ENCODE measurements at places on chromosomes 3 and 15.

- no peak for DNase-seq
These were observed 1.6 kb downstream of the MPI start for GRCh38 chr15:74891469-74891868.

DNA sequence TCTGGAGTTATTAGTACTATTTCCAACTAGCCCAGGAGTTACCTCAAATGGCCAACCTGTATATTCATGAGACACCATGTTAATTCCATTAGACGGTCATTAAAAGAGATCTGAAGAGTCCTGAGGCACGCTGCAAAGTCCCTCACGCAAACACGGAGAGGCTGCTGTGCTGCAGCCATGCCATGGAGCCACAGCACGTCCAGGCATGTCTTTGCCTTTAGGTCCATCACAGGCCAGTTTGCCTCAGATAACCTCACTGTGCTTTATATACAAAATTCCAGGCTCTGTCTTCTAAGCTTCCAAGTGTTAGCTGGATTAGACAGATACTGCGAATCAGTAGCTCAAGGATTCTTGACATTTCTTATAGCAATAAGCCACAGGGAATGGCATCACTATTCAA, 9.8 kb upstream of the PLAAT1 start:
- peak; percentile 86 for DNase-seq

DNA sequence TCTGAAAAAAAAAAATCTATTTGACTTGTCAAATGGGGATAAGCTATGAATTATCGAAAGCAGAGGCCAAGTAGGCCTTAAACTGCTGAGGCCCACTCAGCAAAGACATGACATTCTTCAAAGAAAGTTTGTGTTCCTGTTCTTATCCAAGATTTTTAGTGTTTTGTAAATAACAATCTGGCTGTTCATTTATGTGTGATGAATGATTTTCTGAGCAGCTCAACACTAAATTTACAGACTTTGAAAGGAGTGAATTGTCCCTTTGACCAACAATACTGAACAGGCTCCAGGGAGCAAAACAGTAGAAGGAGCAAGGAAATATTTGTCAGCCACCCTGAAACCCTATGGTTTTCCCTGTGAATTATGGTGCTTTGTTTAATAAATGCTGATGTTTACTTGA, 512.6 kb upstream of the NAALADL2 start:
- no peak for DNase-seq

DNA sequence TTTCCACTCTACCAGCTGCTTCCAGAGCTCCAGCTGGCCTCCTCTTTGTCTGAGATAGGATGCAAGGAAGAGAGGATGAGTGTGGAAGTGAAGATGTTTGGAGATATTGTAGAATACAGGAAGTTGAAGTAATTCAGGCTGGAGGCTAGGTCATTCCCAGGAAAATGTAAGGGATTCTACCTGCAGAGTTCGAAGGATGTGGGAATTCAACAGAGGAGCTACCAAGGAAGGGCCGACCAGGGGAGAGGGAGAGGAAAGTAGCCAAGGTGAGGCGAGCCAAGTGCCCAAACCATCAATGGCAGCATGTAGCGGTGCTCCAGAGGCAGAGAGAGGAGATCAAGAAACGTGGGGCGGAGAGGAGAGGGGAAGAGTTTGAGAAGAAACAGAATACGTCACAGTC, 49.0 kb upstream of the EPHB3 start:
- DNase-seq = no peak

DNA sequence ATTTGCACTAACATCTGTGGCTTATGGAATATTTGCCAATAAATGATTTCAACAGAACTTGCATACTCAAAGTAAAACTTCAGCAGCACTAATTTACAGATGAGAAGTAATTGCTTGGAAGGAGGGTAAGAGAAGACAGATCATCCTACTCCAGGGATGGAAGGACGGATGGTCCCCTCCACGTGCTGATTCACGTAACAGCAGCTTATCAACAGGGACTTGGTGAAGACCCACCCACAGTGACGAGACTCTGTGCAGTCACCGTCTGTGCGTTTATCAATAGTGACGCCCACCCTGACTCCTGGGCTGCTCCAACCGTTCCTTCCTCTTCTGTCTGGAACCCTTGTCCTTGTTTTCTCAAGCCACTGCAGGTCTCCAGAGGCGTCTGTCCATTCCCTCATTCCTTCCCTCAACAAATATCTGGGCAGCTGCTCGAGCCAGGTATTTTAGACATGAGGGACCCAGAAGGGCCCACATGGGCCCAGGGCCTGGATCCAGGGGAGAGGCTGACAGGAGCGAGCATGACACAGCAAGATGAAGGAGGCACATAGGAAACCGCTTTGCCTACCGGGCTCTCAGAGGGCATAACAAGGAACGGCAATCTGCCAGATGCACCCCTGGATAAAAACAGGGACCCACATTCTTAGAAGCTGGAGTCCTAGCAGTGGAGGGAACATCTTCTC, 33.3 kb downstream of the PCSK6 start:
- DNase-seq = no peak

- no peak for DNase-seq
These were observed 39.9 kb downstream of the PLXNA1 start for GRCh38 chr3:127022849-127023248.

DNA sequence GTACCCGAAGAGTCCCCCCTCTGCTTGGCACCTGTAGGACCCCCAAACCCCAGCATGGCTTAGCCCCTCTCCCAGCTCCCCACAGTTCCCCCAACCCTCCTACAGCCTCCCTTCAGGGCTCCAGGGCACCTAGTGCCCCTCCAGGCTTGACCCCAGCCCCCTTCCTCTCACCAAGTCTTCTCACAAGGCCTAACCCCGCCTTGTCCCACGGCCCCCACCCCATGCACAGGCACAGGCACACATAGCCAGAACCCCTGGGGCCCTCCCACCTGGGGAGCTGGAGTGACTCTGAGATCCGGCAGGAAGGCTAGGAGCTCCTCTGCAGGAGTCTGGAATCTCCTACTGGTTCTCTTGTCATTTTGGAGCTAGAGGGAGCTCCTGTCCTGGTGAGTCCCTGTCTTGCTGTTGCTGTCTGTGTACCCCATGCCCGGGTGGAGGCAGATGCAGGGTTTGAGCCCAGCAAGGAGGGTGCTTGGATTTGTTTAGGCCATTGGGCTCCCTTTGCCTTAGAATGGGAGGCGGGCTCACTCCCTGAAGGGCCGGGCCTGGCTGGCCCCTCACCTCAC, 39.6 kb downstream of the KLF13 start:
- no peak for DNase-seq

DNA sequence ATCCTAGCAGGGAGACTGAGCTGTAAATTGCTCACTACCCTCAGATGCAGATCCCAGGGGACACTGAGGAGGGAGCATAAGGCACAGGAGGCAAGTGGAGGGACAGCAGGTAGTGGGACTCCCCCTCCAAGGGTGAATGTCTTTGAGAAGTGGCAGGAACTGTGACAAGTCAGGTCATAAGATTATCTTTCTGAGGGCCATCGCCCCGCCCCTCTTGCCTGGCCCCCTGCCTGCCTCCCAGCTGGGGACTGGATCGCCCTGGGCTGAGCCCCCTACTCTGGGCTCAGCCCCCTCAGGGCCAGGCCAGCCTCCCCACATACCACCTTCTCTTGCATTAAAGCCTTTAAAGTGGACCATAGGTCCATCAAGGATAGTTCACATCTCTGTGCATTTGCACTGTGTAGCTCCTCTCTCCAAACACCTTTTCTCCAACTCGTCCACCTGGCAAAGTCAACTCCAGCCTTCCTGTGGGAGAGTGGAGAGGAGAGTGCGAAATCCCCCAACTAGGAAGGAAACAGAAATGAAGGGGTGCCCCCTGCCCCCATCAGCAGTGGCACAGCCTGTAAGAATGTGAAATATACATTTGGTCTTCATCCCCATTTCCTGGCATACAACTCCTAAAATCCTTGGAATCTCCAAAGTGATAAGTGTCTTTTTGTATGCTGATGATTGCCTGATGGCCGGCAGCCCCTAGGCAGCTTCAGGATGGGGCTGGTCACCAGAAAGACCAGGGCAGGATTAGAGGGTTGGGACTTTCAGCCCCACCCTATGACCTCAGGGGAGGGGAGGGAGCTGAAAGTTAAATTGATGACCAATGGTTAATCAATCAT, 14.7 kb downstream of the PIF1 start:
- no peak for DNase-seq

- DNase-seq = no peak
These were observed 409.8 kb downstream of the NTRK3 start for GRCh38 chr15:87846746-87847145.

DNA sequence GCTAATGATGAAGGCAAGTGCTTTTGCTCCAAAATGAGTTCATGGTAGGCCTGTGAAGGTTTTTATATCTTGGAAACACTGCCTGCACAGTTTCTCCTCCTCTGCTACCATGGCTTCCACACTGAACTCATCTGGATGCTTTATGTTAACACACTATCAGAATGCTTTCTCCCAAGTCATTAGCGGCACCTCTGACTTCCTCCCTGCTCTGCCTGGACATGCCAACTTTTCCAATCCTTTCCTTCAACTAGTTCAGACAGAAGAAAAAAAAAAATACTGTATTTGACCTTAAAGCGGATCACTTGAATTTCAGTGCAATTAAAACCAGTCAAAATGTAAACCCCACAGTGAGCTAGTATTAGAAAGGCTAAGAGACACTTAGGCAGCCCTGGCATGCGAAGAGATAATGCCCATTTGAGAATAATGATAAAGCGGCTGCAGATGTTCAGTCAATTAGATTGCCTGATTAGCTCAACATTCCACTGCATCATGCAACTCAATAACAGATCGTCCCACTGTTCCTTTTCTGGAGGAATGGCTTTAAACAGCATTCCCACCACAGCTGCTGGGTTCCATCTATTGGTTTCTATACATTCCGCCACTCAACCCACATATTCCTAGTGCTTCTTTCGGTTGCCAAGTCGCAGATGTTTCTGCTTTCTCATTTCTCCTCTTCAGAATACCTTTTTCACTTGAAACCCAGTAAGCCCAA, 51.7 kb downstream of the CNTN3 start:
- no peak for DNase-seq

DNA sequence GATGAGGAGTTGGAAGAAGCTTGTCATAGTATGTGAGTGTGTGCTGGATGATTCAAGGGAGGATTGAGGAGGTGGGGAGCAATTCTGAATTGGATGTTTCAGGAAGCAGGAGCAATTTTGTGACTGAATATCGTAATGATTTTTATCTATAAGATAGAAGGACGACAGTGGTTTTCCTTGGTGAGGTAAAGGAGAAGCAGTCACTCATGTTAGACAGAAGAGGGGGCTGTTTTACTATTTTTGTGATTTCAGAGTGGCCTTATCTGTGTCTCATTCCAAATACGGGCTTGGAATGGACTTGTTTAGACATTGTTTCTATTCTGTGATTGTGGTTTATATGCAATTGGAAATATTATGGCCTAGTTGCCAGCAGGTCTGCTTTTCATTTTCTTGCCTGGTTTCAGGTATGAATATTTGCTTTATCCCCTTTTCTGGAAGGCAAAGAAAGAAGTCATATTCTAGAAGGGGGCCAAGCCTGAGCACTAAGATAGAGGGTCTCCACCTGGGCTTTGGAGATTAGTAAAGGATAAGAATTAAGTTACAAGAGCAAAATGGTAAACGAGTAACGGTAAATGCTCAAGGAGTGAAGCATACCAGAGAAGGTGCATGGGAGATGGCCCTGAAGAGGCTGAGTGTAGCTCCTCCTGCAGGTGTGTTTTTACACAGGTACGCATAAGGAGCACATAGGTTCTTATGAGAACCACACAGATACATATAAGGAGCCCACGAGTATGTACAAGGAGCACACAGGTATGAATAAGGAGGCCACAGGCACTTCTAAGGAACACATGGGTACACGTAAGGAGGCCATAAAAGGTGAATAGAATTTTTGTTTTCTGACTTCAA, 124.6 kb upstream of the KCNAB1 start:
- peak; percentile 71 for DNase-seq

GRCh38 chr15:98907927-98908471, 99.6 kb downstream of the PGPEP1L start:
- no peak for DNase-seq

DNA sequence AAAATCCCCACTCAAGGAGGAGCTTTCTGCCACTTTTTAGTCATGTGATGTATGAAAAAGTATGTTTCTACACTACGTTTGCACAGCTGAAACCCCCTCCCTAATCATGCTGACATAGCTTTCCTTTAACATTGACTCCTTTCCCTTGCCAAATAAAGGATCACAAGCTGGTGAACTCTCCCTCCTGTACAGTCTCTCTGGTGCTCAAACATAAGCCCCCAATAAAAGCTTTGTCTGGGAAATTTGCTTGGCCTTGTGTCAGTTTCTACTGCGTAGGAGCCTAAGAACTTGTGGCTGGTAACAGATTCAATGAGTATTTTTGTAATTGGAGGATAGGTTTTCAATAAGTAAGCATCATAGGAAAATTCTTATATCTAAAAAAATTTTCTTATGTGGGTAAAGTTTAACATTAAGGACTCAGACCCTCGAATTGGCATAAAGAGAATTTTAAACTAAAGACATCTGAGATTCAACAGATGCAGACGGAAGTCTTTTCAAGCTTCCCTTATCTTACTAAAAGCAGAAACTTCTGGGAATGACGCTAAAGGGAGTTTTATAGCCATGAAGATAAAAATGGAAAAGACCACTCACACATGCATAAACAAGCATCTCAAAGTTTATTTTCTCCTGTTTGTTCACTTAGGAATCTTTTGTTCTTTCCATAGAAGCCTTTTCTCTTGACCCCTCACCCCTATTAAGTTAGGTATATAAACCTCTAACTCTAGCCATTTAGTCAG, 44.1 kb upstream of the P2RY1 start:
- no peak for DNase-seq

GRCh38 chr15:35443376-35443775, 102.6 kb downstream of the DPH6 start:
- DNase-seq = no peak

DNA sequence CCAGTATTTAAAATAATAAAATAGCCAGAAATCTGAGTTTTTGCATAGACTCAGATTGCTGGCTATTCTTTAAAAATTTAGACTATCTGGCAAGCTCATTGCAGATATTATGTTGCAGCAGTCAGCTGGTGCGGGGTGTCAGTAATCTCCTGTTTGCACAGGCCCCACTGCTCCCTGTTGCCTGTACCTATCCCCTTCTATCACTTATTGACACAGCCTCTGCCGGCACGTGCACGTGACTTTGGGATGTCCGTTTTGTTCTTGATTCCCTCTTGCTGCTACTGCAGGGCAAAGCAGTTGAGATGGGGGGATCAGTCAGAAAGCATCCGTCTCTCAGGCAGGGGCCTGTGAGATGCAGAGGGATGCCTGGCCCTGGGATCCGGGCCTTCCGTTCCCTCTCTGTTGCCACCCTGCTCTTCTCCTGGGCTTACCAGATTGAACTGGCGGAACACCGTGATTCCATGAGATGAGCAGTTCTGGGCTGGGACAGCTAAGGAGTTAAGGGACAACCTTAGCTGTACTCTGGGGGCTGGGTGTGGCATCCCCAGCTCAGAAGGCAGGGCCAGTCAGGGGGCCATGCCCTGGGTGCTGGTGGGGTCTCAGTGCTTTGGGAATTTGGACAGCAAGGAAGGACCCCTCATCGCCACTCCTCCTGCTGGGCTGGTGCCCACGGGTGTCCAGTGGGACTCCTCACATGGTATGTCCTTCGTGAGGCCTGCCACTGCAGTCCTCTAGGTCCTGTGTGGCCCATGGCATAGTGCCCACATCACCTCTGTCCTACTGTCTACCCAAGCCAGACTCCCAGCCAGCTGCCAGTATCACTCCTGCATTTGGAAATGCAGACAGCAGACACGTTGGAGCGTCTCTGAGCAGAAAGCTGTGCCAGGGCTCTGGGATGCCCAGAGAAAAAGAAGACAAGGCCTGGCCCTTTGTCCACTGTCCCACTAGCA, 11.8 kb downstream of the MRAS start:
- DNase-seq = no peak

- no peak for DNase-seq
These were observed 414.6 kb upstream of the ARPP21 start for GRCh38 chr3:35224565-35225295.

- no peak for DNase-seq
These were observed 115.4 kb upstream of the PRICKLE2 start for GRCh38 chr3:64340641-64341101.

Data from DMS 273 treated with DMSO at 0.1 percent for 48 hours (cell line).